ENCODE measurements at places on chromosomes 5 and 9. TPM values are rescaled to one million over a fixed set of nuclear protein-coding genes. Genes with fewer than 3 reads are reported as not detected.

IGIP gene
- 4.0 TPM for polyA plus RNA-seq

IL5 gene
- polyA plus RNA-seq: not detected

DOLPP1 gene
- 9.0 TPM for polyA plus RNA-seq

FOXD4L6 gene
- polyA plus RNA-seq: not detected

GNAQ gene
- polyA plus RNA-seq: 30.1 TPM

AGXT2 gene
- polyA plus RNA-seq: not detected

IL33 gene
- not detected for polyA plus RNA-seq

PRELID2 gene
- 3.0 TPM for polyA plus RNA-seq

ABL1 gene
- polyA plus RNA-seq: 70.0 TPM

GTF2H2 gene
- polyA plus RNA-seq: 13.1 TPM

VCAN gene
- 283 TPM for polyA plus RNA-seq

PNPLA7 gene
- 4.4 TPM for polyA plus RNA-seq

PCDHB9 gene
- 3.8 TPM for polyA plus RNA-seq

ZNF484 gene
- polyA plus RNA-seq: not detected

ANGPTL2 gene
- polyA plus RNA-seq: 60.5 TPM

MEIKIN gene
- not detected for polyA plus RNA-seq

PCDHGB1 gene
- 0.84 TPM for polyA plus RNA-seq

STOML2 gene
- polyA plus RNA-seq: 68.8 TPM

ACTBL2 gene
- polyA plus RNA-seq: not detected

ROPN1L gene
- polyA plus RNA-seq: not detected

CLINT1 gene
- 75.1 TPM for polyA plus RNA-seq

FAM221B gene
- not detected for polyA plus RNA-seq

OTP gene
- polyA plus RNA-seq: not detected

LCN9 gene
- not detected for polyA plus RNA-seq

CD72 gene
- 1.0 TPM for polyA plus RNA-seq

CDHR2 gene
- not detected for polyA plus RNA-seq

ISOC1 gene
- 38.9 TPM for polyA plus RNA-seq

CD274 gene
- 1.1 TPM for polyA plus RNA-seq

SPATA31D4 gene
- polyA plus RNA-seq: not detected

MEF2C gene
- polyA plus RNA-seq: 548 TPM

TRIM52 gene
- 19.8 TPM for polyA plus RNA-seq

WNK2 gene
- 61.6 TPM for polyA plus RNA-seq

CAMK4 gene
- 5.5 TPM for polyA plus RNA-seq

DBH gene
- 0.39 TPM for polyA plus RNA-seq

CHSY3 gene
- 4.4 TPM for polyA plus RNA-seq

HRCT1 gene
- polyA plus RNA-seq: 1.3 TPM

CFAP90 gene
- not detected for polyA plus RNA-seq

OLFM1 gene
- 8.1 TPM for polyA plus RNA-seq

FOXD4 gene
- 0.36 TPM for polyA plus RNA-seq

SH3RF2 gene
- not detected for polyA plus RNA-seq

OR1L6 gene
- polyA plus RNA-seq: not detected

TNFSF8 gene
- polyA plus RNA-seq: 0.41 TPM

DMRT3 gene
- 0.59 TPM for polyA plus RNA-seq

MZB1 gene
- not detected for polyA plus RNA-seq

PCSK1 gene
- polyA plus RNA-seq: not detected

FRRS1L gene
- polyA plus RNA-seq: 2.8 TPM

NUDT12 gene
- polyA plus RNA-seq: 12.7 TPM

ABO gene
- polyA plus RNA-seq: 0.97 TPM

ARID3C gene
- polyA plus RNA-seq: not detected

PANK3 gene
- polyA plus RNA-seq: 48.2 TPM

PALM2AKAP2 gene
- not detected for polyA plus RNA-seq

PRR7 gene
- 2.5 TPM for polyA plus RNA-seq

ACOT12 gene
- 0.19 TPM for polyA plus RNA-seq

HINT1 gene
- polyA plus RNA-seq: not detected

ADCY2 gene
- polyA plus RNA-seq: 51.4 TPM

MRPS30 gene
- polyA plus RNA-seq: 49.3 TPM

DOCK2 gene
- polyA plus RNA-seq: 3.2 TPM

Data from muscle of arm (tissue), 14 donors.